NAMALWA (cell line): ENCODE measurements at places on chromosomes 7 and 10.

DNA sequence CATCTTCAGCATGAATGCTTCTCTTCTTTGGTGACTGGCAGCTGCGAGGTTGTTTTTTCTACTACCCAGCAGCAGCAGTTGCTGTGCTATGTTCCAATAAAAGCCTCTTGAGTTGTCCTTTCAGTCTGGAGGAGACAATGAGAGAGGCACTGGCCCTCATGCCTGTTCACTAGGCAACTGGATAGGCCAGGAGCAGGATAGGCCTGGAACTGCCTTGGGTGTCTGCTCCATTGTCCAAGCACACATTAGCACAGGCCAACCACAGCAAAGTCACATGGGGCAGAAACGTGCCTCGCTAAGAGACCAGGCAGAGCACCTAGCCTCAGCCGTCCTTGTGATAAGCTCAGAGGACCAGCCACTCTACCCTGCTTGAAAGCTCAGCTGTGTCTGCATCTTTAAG, 76.9 kb upstream of the PDCD4 start:
- no peak for DNase-seq

DNA sequence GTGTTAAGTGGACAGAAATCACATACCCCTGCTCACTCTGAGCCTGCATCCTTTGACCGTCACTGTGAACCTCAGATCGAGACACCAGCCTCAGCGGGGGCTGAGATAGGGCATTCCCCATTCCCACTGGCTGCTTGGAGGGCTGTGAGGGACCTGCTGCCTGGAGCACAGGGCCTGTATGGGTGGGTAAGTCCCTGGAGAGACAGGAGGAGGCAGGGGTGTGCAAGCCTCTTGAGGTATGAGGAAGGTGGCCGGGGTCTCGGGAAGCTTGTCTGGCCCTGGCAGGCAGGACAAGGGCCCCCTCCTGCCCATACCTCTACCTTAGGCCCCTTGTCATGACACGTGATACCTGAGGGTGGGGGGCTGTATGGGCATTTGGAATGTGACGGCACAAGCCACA, 187.4 kb downstream of the MGMT start:
- DNase-seq: no peak

DNA sequence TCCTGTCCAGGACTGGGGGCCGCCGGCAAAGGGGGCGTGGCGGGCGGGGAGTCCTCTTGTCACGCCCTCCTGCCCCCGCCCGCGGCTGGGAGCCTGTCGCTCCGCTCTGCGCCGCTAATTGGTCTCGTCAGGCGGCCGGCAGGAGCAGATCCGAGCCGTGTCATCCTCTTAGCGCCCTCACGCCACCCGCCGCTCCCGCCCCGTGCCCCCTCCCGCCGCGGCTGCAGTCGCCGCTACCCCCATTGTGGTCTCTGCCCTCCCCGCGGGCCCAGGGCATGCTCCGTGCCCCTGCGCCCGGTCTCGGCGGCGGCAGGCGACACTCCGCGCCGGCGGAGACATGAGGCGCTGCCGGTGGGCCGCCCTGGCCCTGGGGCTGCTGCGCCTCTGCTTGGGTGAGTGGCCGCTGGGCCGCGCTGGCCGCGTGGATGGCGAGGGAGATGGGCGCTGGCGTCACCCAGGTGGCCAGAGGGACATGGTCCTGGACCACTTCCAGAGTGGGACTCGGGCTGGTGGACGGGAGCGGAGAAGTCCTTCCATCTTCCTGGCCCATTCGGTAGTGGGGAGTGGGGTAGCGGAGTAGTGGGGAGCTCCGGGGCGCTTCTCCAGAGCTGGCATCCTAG, at the start of gene CDHR1:
Gene CDHR1 (plus strand): TSS at position 114 of the 620 bp plus-strand sequence. CDS start 224 bp downstream, at position 338.
- peak; percentile 41 for DNase-seq

DNA sequence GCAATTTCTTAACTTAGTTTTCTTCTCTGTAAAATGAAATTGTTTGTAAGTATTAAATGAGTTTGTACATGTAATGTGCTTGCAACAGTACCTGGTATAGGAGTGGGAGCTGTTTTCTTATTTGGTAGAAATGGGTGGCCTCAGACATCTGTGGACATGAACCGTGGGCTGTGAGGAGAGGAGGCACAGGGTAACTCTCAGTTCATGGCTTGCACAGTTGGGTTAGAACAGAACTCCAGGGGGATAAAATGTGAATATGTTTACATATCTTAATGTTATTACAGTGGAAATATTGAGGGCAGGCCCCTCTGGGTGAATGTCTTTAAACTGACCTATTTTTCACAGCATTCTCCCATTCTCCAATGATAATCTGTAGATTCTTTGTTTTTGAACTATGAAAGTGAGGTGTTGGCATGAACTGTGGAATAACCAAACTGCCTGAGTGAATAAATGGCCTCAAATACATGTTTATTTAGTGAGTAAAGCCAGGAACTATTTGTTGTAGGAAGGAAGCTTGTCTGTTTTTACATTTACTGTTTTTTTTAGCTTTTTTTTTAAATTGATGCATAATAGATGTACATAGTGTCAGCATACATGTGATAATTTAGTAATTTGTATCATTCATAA, 2.6 kb downstream of the ABCA13 start:
- no peak for DNase-seq

GRCh38 chr7:150335108-150335773, 6.2 kb downstream of the RARRES2 start:
- no peak for DNase-seq

GRCh38 chr7:128931965-128932861, 5.5 kb upstream of the IRF5 start:
- no peak for DNase-seq

GRCh38 chr7:25261545-25262140, 33.4 kb upstream of the NPVF start:
- DNase-seq: no peak

GRCh38 chr10:127195571-127196281, 665 bp downstream of the INSYN2A start:
- no peak for DNase-seq

DNA sequence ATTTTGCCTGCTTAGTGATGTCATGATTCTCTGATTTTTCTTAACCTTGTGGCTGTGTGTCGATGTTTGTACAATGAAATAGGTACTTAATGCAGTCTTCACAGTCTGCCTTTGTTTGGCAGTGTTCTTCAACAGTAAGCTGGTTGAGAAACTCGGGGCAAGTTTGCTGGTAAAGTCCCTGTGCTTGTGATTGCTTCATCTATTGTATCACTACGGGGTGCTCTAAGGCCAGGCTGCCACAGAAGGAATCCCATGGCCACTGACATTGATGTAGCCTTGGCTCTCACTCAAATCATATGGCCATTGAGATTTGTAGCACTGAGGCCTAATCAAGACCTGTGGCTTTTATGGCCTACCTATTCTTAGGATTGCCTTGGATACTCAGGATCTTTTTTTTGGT, 33.5 kb upstream of the PRSS37 start:
- DNase-seq: no peak

- peak; percentile 39 for DNase-seq
Measured at GRCh38 chr10:68628576-68629127, 68.5 kb downstream of the TET1 start.

GRCh38 chr7:24191362-24191761, 92.6 kb upstream of the NPY start:
- DNase-seq: no peak

- peak; percentile 20 for DNase-seq
Measured at GRCh38 chr10:90652519-90652918, 205.3 kb downstream of the HTR7 start.

DNA sequence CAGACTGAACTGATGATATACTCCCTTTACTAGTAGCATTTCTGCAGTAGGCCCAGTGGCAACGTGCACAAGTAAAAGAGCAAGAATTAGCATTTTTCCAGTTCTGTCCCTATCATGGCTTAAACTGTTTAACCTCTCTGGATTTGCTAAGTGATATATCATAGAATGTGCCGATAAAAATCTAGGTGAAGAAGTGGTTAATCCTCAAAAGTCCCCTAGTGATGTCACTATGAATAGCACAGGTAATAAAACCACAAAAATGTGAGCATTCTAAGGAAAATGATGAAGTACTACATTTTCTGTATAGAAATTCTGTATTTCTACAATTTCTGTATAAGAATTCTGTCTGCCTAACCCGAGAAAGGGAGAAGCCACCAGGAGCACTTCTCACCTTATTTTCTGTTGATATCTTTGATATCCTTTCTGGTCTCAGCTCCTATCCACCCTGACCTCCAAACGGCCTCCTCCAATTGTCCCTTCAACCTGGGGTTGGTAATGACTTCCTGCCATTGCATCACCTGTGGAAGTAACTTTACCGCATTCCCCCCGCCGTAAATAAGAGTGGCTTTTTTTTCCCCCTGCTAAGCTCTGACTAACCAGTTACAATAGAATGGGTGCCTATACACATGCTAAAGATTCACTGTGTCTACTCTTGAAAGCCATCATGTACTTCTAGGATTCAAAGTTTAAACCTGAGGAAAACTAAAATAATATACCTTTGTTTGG, 155.9 kb upstream of the ASAH2 start:
- DNase-seq: no peak

- DNase-seq: no peak
Measured at GRCh38 chr7:76292213-76292573, 10.3 kb upstream of the HSPB1 start.

DNA sequence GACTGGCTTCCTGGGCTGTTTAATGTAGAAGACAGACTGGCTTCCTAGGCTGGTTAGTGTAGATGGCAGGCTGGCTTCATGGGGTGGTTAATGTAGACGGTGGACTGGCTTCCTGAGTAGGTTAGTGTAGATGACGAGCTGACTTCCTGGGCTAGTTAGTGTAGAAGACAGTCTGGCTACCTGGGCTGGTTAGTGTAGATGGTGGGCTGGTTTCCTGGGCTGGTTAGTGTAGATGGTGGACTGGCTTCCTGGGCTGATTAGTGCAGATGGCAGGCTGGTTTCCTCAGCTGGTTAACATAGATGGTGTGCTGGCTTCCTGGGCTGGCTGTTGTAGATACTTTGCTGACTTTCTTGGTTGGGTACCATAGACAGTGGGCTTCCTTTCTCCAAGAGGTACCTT, 122.9 kb upstream of the PPP2R2D start:
- DNase-seq: no peak

DNA sequence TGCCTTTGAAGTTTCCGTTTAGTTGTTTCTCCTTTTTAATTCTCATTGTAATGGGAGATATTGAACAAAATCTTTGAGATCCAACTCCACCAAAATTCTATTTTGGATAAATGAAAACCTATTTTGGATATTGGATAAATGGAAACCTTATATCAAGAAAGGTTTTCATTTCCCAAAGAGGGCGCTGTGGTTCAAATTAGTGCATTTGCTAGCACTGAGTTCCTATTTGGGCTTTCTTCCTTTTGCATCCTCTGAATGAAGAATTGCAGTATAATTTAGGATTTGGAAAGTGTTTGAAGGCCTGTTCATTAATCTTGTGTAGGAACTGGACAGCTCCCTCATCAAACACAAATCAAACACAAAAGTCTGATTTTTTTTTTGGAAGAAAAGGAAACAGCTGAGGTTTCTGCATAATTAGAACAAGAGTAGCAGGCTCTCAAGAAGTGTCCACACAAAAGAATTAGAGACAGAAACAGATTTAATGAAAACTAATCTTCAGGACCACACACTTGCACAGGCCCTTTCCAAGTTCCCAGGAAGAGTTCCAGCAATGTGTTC, 80.8 kb upstream of the KLF14 start:
- peak; percentile 69 for DNase-seq

GRCh38 chr7:104179178-104179577, 28.6 kb downstream of the ORC5 start:
- DNase-seq: no peak

- DNase-seq: no peak
Measured at GRCh38 chr10:110032801-110033700, 25.3 kb downstream of the ADD3 start.

DNA sequence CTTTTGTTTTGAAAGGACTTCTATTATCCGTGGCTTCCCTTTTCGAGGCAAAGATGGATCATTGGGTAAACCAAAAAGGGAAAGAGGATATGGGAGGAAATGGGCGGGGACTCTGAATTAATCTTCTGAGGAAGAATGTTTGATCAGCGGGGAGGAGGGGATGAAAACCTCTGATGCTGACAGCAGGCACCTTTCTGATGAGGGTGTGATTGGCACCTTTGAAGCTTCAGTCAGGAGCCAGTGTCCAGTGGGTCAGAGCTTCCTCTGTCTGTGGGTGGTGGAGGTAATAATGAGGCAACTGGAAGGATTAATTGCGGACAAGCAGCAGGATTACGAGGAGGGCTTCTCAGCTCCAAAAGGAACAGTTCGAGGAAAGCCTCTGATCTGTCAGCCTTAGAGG, 877.6 kb downstream of the LRMDA start:
- DNase-seq: no peak

DNA sequence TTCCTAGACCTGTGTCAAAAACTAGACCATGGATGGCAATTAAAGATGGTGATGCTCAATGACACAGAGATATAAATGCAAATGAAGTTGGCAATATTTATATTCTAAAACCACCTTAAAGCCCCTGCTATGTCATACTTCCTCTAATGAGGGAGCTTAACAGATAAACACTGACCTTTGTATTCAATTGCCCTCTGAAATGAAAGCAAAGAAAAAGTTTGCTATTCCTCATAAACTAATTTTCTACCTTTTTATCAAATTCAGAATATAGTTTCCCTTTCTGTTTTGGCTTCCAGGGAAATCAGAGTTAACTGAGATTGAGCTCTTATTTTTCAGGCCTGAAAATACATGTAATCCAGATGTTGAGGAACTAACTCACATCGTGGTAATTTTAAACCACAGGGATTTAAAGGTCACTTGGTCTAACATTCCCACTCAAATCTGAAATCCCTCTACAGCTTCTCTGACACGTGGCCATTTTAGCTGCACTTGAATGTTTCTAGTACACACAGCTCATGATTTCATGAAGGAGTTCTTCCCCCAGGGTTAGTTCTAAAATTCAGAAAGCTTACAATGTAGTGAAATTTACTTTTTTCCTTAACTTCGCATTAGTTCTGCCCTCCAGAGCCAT, 37.9 kb upstream of the ABCB5 start:
- DNase-seq: no peak

DNA sequence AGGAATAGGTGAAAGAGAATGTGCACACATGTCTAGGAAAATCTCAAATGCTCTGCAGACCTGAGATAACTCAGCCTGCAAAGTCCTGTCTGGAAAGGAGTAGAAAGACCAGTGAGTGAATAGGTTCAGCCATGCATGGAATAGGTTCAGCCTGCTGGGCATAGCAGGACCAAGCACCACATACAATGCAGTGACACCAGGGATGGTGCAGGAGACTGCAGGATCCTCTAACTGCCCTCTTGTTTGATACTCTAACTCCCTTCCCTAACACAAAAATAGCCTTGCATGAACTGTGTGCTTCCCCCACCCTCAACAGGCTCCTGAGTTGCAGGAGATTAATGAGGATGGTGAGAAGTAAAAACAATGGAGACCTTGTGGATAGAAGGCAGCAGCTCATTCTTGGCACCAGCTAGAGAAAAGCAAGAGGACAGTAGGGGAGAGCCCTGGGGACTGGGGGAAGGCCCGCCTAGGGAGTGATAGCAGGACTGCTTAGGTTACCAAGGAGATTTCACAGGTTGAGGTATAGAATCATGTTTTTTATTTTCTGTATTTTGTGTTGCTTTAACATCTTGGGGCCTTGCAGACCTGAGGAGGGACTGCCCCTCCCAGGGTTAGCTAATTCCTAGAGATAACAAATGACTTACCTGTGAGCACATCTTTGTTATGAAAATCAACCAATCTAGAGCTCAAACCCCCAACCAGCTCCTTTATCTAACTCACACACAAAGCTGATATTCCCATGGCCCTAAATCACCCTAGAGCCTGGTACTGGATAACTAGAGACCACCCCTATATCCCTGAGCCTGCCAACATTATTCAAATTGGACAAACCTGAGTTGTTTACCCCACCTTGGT, 187.8 kb downstream of the PLPP4 start:
- DNase-seq: no peak

- peak; percentile 16 for DNase-seq
Measured at GRCh38 chr7:76108540-76109233, 60.8 kb downstream of the MDH2 start.
